ENCODE measurements at places on chromosomes 5 and 9.
A peak's percentile ranks its signal among the peaks of the same experiment; 100 is the strongest.

DNA sequence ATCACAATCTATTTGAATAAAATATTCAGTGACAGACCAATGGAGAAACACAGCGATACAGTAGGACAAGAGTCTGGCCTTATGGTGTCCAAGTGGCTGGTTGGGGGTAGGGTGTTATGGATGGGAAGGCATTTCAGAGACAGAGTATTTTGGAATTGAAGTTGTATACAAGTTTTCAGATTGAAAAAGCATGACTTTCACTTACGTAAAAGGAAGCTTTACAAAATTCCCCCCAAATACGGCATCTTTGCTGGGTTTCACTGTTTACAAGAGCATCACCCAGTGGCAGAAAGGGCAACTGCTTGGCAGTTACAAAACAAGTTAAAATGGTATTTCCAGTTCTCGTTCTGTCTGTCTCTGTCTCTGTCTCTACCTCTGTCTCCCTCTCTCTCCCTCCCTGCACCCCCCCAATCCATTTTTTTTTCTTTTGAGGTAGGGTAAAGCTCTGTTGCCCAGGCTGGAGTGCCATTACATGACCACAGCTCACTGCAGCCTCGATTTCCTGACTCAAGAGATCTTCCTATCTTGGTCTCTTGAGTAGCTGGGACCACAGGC lies 86.2 kb downstream of the PTPN3 start:
- no peak for DNase-seq

GRCh38 chr5:173697931-173698579 lies 81.6 kb upstream of the BOD1 start:
- no peak for DNase-seq

DNA sequence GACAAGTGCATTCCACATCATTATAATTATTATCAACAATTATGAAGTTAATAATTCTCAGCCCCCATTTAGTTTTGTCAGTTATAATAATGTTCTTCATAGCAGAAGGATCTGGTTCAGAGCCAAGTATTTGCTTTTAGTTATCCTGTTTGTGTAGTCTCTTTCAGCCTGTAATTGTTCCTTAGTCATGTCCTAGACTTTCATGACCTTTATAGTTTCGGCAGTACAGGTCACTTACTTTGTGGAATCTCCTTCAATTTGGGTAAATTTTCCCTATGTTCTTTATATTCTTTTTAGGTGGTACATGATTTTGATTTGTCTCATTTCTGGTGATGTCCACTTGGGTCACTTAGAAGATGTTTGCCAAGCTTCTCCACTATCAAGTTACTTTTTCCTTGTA lies 34.3 kb downstream of the UBE2R2 start:
- DNase-seq: no peak

GRCh38 chr9:84278130-84278529 lies 62.4 kb downstream of the SLC28A3 start:
- DNase-seq: no peak

- DNase-seq: no peak
Measured at GRCh38 chr9:72721067-72721466, 199.7 kb downstream of the TMC1 start.

DNA sequence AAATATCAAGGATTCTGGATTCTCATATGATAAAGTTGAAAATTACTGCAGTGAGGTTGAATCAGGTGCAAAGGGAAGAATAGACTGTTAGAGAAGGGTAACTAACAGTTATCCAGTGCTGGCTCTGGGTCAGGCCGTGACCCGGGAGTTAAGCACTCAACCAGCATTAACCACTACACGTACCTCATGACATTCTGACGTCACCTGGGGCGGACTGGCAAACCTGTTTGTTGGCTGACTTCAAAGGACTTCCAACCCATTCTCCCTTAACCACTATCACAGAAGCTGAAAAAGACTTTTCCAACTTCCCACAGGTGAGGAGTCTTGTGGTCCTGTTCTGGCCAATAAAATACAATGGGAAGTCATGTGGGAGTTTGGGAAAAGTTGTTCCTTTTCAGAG lies 268.9 kb downstream of the ENC1 start:
- DNase-seq: no peak

DNA sequence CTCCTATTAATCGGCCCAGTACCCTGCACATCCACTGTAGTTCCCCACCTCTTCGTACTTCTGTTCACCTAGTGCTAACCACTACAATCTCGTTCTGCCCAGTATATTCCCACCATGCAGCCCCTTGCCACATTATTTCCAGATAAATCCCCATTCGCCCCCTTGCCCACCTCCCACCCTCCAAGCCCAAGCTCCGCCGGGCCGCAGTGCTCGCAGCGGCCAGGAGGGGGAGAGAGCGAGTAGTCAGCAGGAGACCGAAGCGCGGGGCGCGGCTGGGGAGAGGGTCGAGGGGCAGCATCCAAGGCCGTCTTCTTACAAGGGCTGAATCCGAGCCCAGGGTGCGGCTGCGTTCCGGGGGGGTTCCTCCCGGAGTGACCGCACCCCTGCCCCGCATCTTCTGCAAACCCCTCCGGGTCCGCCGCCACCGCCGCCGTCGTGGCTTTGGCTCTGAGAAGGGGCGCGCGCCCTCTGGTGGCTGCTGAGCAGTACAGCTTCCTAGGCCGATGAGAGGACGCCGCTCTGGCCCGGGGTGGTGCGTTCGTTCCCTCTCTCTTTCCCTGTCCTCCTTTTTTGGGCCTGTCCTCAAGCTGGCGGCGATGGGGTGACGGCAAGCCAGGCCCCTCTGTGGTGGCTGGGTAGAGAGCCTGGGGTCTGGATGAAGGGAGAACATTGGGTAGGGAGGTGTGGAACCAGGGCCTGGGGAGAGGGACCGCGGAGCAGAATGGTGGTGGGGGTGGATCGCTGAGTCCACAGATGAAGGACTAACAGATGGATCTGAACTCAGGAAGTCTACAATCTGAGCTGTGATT lies 30.0 kb upstream of the PSD2 start:
- peak; percentile 76 for DNase-seq

DNA sequence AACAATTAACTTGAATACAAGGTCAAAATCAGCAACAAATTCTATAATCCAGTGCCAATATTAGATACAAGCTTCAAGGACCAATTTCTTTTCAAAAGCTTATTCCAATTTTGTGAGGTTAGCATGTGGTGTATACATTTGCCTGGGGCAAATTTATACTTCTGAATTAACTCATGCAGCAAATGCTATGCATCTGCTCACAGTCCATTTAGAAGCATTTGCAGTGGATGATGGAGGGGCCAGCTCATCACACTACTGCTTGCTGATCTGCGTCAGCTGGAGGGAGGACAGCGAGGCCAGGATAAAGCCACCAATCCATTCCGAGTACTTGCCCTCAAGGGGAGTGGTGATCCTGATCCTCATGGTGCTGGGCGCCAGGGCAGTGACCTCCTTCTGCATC lies 474.3 kb upstream of the KIF2A start:
- no peak for DNase-seq

GRCh38 chr9:97411440-97411788 lies 482 bp upstream of the TDRD7 start:
- no peak for DNase-seq

- no peak for DNase-seq
Measured at GRCh38 chr9:114313186-114313585, 9.7 kb upstream of the ORM1 start.

- no peak for DNase-seq
Measured at GRCh38 chr9:109755040-109755439, 25.0 kb upstream of the PALM2AKAP2 start.

- DNase-seq: no peak
Measured at GRCh38 chr5:98309785-98310598, 463.5 kb upstream of the RGMB start.

- DNase-seq: no peak
Measured at GRCh38 chr9:35714579-35715252, 17.3 kb downstream of the TLN1 start.

DNA sequence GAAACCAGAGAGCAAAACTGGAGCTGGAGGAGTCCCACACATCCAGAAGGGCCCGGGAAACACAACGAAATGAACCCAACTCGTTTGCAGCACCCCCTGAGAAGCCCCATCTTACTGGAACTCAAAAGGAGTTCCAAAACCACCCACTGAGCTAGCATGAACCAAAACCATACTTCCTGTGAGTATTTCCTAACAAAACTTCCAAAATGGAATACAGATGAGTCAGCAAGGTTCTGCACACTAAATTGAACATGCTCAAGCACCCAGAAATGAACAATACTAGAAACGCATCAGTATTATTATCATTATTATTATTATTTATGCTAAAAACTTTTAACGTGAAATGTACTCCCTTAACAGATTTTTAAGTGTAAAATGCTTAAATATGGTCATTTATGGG lies 8.0 kb upstream of the SPOCK1 start:
- no peak for DNase-seq

DNA sequence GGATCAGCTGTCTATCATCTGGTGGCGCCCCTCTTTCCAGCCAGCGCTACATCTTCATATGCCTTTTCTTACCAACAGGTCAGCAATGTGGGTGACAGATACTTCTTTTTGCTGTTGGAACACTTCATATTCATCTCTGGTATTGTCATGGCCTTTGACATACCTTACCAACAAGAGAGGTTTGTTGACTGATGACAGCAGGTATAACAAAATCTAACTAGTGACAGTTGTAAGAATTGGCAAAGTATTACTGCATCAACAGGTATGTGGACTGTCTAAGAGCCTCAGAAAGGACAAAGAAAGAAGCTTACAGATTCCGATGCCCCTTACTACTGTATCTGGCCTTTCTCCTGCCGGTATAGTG lies 29.9 kb upstream of the ZSWIM6 start:
- no peak for DNase-seq

GRCh38 chr5:138082033-138082432 lies 1.8 kb upstream of the WNT8A start:
- no peak for DNase-seq

DNA sequence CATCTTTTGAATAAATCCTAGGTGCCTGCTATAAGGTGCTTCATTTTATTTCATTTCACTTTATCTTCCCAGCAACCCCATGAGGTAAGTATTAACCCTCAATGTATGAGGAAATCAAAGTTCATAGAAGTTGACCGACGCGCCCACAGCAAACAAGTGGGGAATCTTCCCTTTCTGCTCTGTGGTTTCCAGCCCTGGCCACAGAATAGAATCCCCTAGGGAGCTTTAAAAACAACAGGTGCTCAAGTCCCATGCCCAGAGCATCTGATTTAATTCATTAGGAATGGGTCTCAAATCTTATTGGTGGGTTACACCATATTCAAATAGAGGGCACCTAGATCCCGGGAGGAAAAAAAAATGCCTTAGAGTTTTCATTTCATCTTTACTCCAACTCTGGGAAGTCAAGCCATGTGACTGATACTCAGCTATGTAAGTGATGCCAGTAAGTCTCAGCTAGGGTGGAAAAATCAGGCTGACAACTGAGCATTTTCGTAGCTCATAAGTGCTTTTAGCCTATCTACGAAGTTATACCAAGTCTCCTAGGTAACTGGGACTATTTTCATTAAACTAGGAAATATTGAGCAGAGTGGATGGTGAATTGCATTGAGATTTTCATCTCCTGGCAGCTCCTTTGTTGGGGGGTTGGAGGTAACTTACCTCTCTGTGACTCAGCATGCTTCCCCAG lies 353.4 kb upstream of the SLC30A5 start:
- no peak for DNase-seq

- DNase-seq: no peak
Measured at GRCh38 chr5:53048248-53048647, 59.1 kb downstream of the ITGA2 start.

DNA sequence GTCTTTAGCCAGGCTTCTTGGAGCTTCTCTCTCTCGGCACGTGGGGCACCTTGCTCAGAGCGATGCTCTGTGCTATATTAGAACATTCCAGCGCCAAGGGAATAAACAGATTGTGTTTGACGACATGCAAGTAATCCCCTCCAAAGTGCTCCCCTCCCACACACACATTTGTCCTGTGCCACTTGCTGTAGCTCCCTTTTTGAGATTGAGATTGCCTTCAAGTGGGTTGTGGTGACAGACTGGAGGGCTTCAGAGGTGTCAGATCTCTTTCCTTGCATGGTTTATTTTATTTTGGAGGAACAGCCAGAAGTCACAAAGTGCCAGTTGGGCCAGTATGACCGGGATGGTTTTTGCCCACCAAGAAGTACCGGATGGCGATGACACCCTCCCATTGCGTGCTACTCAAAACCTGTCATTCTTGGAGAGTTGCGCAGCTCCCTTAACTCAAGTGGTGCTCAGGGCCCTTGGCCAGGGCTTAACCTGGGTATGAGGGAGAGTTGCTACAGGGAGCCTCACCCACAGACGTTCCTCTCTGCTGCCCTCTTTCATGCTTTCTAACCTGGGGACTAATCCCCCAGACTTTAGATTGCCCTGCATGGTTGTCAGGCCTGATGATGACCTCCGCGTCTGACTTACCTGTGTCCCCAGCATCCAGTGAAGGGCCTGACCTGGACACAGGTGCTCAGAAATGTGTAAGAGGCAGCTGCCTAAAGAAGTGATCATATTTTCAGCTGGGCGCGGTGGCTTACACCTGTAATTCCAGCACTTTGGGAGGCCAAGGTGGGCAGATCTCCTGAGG lies 18.8 kb upstream of the RPL26L1 start:
- DNase-seq: no peak

- no peak for DNase-seq
Measured at GRCh38 chr9:124769549-124770358, 1.4 kb downstream of the NR6A1 start.

- DNase-seq: no peak
Measured at GRCh38 chr9:133545494-133546286, 11.2 kb downstream of the ADAMTSL2 start.

- DNase-seq: no peak
Measured at GRCh38 chr5:43302481-43302880, 10.7 kb downstream of the HMGCS1 start.

- DNase-seq: peak; percentile 63
Measured at GRCh38 chr9:114898741-114899140, 31.6 kb downstream of the TNFSF8 start.

- DNase-seq: no peak
Measured at GRCh38 chr5:180027459-180028089, 44.0 kb downstream of the RNF130 start.

- DNase-seq: no peak
Measured at GRCh38 chr9:4746278-4747030, 5.5 kb upstream of the AK3 start.

- no peak for DNase-seq
Measured at GRCh38 chr5:15105799-15106393, 234.3 kb upstream of the ANKH start.

DNA sequence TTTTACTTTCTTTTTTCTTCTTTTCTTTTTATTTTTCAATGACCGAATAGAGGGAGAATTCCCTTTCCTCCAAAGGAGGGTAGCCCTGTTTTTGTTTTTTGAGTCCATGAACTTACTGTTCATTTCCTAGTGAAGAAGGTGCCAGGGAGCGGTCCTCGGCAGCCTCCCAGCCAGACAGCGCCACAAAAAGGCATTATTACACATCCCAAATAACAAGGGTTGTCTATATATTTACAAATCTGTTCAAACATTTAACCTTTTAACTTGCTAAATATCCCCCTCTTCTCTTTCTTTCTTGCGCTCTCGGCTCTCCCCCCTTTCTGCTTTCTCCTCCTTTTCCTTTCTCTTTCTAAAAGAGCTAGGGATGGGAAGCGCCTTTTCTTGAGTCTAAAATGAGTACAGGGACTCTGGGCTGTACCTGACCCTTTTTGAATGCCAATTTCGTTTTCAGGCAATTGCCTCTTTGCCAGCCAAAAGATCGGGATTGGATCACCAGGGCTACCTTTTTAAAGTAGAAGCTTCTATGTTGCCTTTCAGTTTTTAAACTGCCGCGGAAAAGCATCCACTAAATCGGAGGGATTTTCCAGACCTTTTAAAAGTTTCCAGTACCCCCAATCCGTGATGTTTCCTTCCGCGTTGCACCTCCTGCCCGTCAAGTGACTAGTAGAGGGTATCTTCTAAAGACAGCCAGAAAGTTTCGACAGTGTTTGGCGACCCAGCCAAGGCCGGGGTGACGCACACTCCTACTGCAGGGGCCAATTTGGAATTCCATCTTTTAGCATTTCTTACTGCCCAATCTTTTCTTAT lies 125.6 kb downstream of the TMEM161B start:
- no peak for DNase-seq

- no peak for DNase-seq
Measured at GRCh38 chr5:155885199-155885598, 441.8 kb upstream of the SGCD start.

Data from activated CD4-positive, alpha-beta T cell treated with anti-CD3 and anti-CD28 coated beads, Interleukin-2, amount 50 U/mL, for 4 hours (primary cell).